ENCODE measurements at places on chromosomes 1 and 21. TPM values are rescaled to one million over a fixed set of nuclear protein-coding genes. Genes with fewer than 3 reads are reported as not detected.

LCE3D gene
- not detected for total RNA-seq

ALX3 gene
- 0.88 TPM for total RNA-seq

NPL gene
- 32.1 TPM for total RNA-seq

SPAG17 gene
- 2.0 TPM for total RNA-seq

LRRIQ3 gene
- total RNA-seq: 0.66 TPM

PADI3 gene
- not detected for total RNA-seq

ZSWIM5 gene
- 8.3 TPM for total RNA-seq

SPRR5 gene
- not detected for total RNA-seq

ITPKB gene
- total RNA-seq: 92.2 TPM

TACSTD2 gene
- total RNA-seq: not detected

TEX38 gene
- total RNA-seq: not detected

IFNLR1 gene
- total RNA-seq: 4.0 TPM

OR2L13 gene
- total RNA-seq: 13.1 TPM

RBM15 gene
- 20.4 TPM for total RNA-seq

MOB3C gene
- total RNA-seq: 8.9 TPM

PLA2G2D gene
- total RNA-seq: not detected

ZNF593OS gene
- not detected for total RNA-seq

PDZK1 gene
- total RNA-seq: 0.89 TPM

PLA2G4A gene
- total RNA-seq: 4.8 TPM

CYP2J2 gene
- 18.4 TPM for total RNA-seq

OR2G6 gene
- 0.06 TPM for total RNA-seq

CDKN2C gene
- 10.1 TPM for total RNA-seq

PRR9 gene
- not detected for total RNA-seq

S100B gene
- 739 TPM for total RNA-seq

C4BPA gene
- not detected for total RNA-seq

OVAAL gene
- not detected for total RNA-seq

BRDT gene
- total RNA-seq: not detected

GBP7 gene
- not detected for total RNA-seq

CELA3A gene
- not detected for total RNA-seq

ZFP69 gene
- 2.4 TPM for total RNA-seq

OR2T2 gene
- total RNA-seq: 0.55 TPM

DCDC2B gene
- total RNA-seq: not detected

ANKRD65 gene
- total RNA-seq: 24.6 TPM

TRIM67 gene
- total RNA-seq: 2.3 TPM

IQGAP3 gene
- 0.93 TPM for total RNA-seq

KIF14 gene
- 0.23 TPM for total RNA-seq

CELA3B gene
- total RNA-seq: not detected

LRRC71 gene
- not detected for total RNA-seq

S100A11 gene
- 27.0 TPM for total RNA-seq

AVPR1B gene
- total RNA-seq: not detected

CNIH3 gene
- total RNA-seq: 27.9 TPM

WNT2B gene
- 8.5 TPM for total RNA-seq
